ENCODE measurements at places on chromosomes 3 and 15. TPM values are rescaled to one million over a fixed set of nuclear protein-coding genes. Genes with fewer than 3 reads are reported as not detected.

RASL12 gene
- total RNA-seq = 1.5 TPM

MAGEL2 gene
- total RNA-seq = 0.08 TPM

GABRA5 gene
- total RNA-seq = 0.24 TPM

SENP8 gene
- 1.8 TPM for total RNA-seq

SOX14 gene
- not detected for total RNA-seq

CHDH gene
- 1.6 TPM for total RNA-seq

ISLR gene
- 2.2 TPM for total RNA-seq

GUCA1C gene
- total RNA-seq = not detected

LNP1 gene
- total RNA-seq = 0.64 TPM

CSPG4 gene
- total RNA-seq = 1.9 TPM

IGSF11 gene
- total RNA-seq = 0.32 TPM

NUP210 gene
- total RNA-seq = 14.9 TPM

ZDHHC3 gene
- total RNA-seq = 72.3 TPM

MCTP2 gene
- 14.6 TPM for total RNA-seq

TEX55 gene
- total RNA-seq = not detected

HRG gene
- total RNA-seq = 0.12 TPM

RBP2 gene
- not detected for total RNA-seq

NECTIN3 gene
- total RNA-seq = 0.68 TPM

GASK1A gene
- 2.9 TPM for total RNA-seq

THAP10 gene
- 1.4 TPM for total RNA-seq

FAM98B gene
- 8.9 TPM for total RNA-seq

SEMA3G gene
- total RNA-seq = 2.7 TPM

GABRR3 gene
- total RNA-seq = not detected

CKMT1A gene
- total RNA-seq = 63.2 TPM

AP2M1 gene
- total RNA-seq = 235 TPM

FNDC3B gene
- total RNA-seq = 19.9 TPM

EMC7 gene
- total RNA-seq = 41.5 TPM

LINGO1 gene
- total RNA-seq = 0.32 TPM

HRH1 gene
- 4.2 TPM for total RNA-seq

ESYT3 gene
- total RNA-seq = 0.80 TPM

DNASE1L3 gene
- 2.7 TPM for total RNA-seq

PLCB2 gene
- total RNA-seq = 4.2 TPM

KNG1 gene
- total RNA-seq = not detected

LYZL4 gene
- not detected for total RNA-seq

NAA50 gene
- total RNA-seq = 120 TPM

IFT57 gene
- total RNA-seq = 24.9 TPM

COL6A5 gene
- total RNA-seq = 0.16 TPM

IGF2BP2 gene
- total RNA-seq = 4.9 TPM

EEF1AKMT4 gene
- total RNA-seq = 7.1 TPM

CHAC1 gene
- 31.8 TPM for total RNA-seq

SLC22A14 gene
- 0.24 TPM for total RNA-seq

P2RY1 gene
- 20.5 TPM for total RNA-seq

SCG5 gene
- total RNA-seq = 0.80 TPM

AMIGO3 gene
- total RNA-seq = not detected

IL17RD gene
- 2.4 TPM for total RNA-seq

GPR15 gene
- total RNA-seq = 0.32 TPM

PLA2G4D gene
- total RNA-seq = 1.5 TPM

DCLK3 gene
- 0.04 TPM for total RNA-seq

PLSCR2 gene
- total RNA-seq = 0.12 TPM

DNAH12 gene
- 0.08 TPM for total RNA-seq

CCR3 gene
- total RNA-seq = not detected
